Cerebellar cortex (tissue), 1 donor: ENCODE measurements at places on chromosomes 11 and 22.

GRCh38 chr11:73190557-73190885 is 27.6 kb upstream of the P2RY2 start:
- DNase-seq = no peak

DNA sequence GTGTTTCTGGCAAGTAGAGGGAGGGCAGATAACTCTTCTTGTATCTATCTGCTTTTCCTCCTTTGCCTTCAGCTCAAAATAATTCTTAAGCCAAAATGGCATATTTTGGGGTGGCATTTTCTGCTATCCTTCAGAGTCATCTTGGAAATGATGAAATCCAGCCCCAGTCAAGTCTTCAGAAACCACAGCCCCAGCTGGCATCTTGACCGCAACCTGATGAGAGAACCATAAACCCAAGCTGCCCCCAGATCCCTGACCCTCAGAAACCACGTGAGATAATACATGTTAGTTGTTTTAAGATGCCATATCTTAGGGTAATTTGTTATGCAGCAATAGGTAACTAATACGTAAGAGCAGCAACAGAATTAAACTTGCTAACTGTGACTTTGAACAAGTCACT is 15.1 kb upstream of the PAMR1 start:
- no peak for DNase-seq

- DNase-seq = no peak
Observed at GRCh38 chr11:112580864-112581263, 320.2 kb upstream of the PLET1 start.

DNA sequence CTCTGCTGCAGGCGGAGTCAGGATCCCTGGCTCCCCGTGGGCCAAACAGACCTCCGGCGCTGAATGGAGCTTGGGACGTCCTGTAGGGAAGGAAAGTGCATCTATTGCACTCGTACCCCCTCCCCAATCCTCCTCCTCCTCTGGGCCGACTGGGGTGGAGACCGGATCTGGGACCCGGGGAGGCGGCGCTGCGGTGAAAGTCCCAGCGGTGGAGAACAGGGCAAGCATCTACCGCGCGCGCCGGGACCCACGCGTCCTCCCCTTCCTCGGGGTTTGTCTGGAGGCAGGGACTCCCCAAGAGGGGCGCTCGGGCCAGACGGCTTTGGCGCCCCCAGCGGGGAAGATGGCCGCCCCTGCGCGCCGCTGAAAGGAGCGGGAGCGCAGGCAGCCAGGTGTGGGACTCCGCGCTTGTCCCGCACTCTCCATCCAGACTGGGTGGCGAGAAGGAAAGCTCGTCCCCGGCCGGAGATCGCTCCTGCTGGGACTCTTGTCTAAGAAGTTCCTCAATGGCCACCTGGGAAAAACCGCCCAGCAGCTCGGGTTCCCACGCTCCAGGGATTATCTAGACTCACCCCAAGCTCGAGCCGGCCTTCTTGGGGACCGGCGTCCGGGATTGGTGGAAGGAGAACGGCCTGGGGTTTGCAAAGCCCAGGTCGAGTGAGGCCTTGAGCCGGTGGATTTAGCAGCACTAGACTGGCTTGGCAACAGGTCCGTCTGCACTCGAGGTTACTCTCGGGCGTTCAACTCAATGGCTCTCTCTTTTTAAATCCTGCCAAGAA is 718 bp downstream of the FADS2 start:
- DNase-seq = peak; percentile 49

DNA sequence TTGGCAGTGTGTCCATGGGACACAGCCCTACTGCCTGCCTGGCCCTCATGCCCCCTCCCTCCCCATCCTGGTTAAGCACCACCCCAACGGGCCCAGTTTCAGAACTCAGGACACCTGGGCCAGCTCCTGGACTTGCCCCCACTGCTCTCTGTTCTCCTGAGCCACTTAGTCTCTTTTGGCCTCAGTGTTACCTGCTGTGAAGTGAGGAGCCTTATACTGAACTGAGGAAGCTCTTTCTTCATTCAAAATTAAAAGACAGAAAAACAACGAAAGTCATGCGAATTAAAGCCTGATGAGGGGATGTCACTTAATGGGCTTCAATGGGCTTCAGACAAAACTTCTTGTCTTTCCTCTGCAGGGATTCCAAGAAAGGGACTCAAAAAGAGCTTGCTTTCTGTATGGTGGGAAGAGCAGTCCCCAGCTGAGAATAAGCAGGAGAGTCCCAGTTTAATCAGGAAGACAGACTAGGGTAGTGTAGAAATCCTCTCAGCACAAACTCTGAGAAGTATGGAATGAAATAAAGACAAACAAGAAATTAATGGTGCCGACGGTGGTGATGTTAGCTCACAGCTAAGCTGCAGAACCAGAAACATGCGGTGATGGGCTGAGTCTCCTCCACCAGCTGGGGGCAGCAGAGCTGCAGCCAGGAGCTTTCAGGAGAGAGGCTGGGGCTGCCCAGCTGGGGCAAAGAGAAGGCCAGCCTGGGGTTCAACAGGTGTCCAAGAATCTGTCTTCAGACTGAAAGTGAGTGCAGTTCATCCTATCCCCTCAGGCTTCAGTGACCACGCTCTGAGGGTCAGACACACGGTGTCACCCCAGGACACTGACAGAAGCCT is 101.0 kb downstream of the GGTLC2 start:
- peak; percentile 53 for DNase-seq

DNA sequence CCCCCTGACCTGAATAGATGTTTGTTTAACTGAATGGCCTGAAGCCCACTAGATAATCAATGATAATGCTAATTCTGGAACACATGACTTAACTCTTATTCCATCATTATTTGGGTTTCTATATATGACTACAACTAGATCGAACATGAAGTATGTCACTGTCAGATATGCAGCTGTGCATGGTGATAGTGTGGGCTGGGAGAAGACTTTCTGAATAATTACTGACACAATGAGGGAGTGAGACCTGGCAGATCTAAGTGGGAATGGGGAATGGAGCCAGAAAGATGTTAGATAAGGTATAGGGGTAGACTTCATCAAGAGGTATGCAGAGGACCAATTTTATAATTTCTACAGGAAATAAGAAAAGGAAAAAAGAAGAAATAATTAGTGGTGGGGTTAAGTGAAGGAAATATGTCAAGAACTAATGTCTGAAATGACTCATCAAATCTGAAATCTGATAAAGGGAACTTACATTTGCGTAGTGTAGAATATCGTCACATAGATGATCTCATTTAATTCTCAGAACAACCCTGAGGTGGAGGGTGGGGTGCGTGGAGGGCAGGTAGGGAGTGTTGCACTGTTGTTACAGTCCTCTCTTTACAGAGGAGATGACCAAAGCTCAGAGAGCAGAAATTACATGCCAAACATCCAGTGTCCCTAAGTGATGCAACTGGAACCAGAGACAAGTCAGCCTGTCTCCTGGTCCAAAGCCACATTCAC is 68.2 kb upstream of the EED start:
- DNase-seq = no peak

- DNase-seq = no peak
Observed at GRCh38 chr11:27394781-27395228, 31.8 kb upstream of the CCDC34 start.

DNA sequence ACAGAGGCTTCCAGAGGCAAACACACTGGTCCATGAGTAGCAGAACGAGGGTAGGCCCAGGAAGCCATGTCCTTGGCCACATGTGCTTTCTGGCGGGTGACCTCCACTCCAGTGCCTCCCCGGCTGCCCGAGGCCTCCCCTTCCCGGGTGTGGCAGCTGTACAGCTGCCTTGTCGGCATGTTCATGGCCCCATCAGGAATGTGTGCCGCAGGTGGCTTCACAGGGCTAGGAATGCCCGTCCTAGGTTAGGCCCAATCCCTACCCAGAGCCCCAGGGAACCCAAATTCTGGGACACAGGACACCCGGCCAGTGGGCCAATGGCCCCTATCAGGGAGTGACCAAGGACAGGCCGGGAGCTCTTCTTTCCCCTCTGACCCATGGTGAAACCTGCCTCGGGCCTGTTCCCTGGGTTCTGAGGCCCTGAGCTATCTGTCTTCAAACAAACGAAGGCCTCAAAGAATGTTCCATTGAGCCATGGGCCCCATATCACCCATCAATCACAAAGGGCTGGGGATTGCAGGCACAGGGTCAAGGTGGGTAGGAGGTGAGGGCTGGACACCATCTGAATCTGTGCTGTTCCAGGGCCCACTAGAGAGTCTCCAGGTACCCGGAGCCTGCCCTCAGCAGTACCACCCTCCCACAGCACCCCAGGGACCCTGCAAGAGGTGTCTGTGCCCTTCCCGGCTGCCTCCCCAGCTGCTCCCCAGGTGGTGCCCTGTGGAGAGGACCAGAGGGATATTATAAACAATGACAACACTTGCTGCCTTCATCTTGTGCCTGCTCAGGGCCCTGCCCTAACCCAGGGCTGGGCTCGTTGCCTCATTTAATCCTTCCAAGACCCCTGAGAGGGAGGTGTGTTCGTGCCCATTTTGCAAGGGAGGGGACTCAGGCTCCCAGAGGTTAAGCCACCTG is 4.0 kb upstream of the CDKN1C start:
- DNase-seq = no peak

DNA sequence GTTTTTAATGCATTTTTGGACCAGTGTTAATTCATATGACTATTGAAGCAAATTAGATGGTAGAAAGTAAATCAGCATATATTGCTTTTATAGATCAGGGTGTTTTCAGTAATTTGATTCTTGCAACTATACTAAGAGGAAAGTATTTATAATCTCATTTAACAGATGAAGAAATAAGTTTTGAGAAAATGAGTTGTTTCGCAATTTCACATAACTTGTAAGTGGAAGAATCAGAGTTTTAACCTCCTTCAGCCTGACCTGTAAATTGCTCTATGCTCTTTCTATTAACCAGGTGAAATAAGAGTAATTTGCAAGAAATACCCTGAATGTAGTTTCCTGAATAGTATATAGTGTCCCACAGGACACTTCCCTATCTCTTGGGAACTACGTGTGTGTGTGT is 1106.8 kb upstream of the RAG2 start:
- no peak for DNase-seq
